ENCODE measurements at places on chromosomes 7 and 10. TPM values are rescaled to one million over a fixed set of nuclear protein-coding genes. Genes with fewer than 3 reads are reported as not detected.

The PTF1A gene
- polyA plus RNA-seq: not detected

The CEP55 gene
- polyA plus RNA-seq: 11.6 TPM

The FAM25A gene
- polyA plus RNA-seq: not detected

The RAMP3 gene
- 3.5 TPM for polyA plus RNA-seq

The ABCB4 gene
- 1.7 TPM for polyA plus RNA-seq

The PAPOLB gene
- polyA plus RNA-seq: 0.05 TPM

The GHRHR gene
- polyA plus RNA-seq: 1.0 TPM

The CPXM2 gene
- 5.2 TPM for polyA plus RNA-seq

The NRG3 gene
- 0.32 TPM for polyA plus RNA-seq

The HNRNPF gene
- polyA plus RNA-seq: 109 TPM

The MINPP1 gene
- 15.0 TPM for polyA plus RNA-seq
